ENCODE measurements at places on chromosomes 13 and 19. TPM values are rescaled to one million over a fixed set of nuclear protein-coding genes. Genes with fewer than 3 reads are reported as not detected.

Gene CKM
- not detected for total RNA-seq

Gene CGB5
- total RNA-seq = not detected

Gene CASP14
- total RNA-seq = not detected

Gene LIM2
- total RNA-seq = not detected

Gene IGFLR1
- total RNA-seq = 5.1 TPM

Gene ATCAY
- total RNA-seq = 0.43 TPM

Gene CARM1
- total RNA-seq = 77.6 TPM

Gene SIGLECL1
- total RNA-seq = not detected

Gene RUBCNL
- total RNA-seq = 1.4 TPM

Gene CEACAM7
- not detected for total RNA-seq

Gene LILRA5
- total RNA-seq = not detected

Gene TRPM4
- total RNA-seq = 17.7 TPM

Gene CEACAM16
- not detected for total RNA-seq

Gene MAMSTR
- total RNA-seq = 2.1 TPM

Measured in progenitor cell of endocrine pancreas (in vitro differentiated cells).